H54 (cell line): ENCODE measurements at places on chromosomes 1 and 21.

DNA sequence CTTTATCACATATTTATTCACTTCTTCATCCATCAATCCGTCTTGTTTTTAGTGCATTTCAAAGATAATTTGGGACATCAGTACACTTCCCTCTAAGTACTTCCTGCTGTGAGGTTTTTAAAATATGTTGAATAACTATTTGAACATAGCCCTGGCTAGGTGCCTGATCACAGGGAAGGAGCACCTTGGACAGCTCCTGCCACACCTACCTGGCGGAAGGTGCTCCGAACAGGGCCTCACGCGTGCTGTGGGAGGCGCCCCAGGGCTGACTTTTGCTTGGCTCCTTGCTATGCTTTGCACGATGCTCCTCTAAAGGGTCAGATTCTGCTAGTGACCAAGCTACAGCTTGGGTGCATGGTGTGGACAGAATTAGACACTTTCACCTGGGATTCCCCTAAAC lies 4.9 kb upstream of the ATXN7L2 start:
- no peak for DNase-seq

DNA sequence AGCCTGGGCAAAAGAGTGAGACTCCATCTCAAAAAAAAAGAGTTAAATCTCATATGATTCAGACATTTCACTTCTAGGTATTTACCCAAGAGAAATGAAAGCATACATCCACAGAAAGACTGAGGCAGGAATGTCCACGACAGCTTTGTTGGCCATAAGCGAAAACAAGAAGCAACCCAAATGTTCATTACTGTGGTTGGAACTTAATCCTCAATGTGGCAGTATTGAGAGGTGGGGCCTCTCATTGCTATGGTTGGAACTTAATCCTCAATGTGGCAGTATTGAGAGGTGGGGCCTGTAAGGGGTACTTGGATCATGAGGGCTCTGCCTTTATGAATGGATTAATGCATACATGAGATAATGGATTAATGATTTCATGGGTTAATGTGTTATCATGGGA lies 15.2 kb downstream of the C21orf58 start:
- DNase-seq = no peak

DNA sequence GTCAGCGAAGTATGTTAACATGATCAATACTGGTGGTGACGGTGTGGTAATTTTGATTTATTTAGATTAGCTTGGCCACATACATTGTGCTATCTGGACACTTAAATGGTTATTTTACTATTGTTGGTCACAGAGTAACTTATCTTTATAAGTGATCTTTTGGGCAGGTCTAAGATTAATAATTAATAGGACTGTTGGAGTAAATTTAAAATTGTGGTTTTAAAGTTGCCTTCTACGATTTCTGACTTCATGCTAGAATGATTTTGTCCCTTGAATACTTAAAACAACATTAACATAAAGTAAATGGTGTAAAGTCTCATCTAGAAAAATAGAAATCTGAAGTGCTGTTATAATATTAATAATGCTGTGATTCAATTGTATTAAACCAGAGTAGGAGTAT lies 14.7 kb downstream of the SRRM1 start:
- no peak for DNase-seq

DNA sequence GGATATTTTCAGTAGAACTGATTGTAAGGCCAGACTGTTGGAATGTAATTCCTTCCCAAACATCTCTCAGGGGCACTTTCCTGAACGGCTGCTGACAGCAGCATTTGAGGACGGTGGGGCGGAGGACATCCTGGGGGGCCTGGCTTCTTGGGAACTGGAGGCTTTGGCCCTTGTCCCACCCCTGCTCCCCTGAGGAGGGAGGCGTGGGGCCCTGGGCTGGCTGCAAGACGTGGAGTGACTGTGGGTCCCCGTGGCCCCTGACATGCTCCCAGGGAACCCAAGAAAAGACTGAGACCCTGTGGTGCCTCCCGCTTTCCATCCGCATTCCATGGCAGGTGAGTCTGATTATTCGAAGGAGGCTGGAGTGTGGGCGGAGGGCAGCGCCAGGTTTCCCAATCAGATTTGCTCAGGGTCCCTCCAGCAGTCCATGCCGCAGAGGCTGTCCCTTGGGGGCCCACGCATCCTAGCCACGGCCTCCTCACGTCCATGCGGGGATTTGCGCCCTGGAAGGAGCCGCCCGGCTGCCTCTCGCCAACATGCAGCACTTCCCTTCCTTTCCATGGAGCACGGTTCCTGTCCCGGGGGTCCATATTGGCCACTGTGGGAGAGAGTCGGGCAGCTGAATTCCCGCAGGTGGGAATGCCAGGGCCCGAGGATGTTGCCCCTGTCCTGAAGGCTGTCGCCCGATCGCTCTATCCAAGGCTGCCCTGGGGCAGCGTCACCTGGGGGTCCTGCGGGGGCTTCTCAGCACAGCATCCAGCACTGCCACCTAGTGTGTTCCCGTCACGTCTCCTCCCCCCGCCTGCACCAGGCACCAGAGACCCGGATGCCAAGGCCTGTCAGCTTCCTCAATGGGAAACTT lies 69.0 kb downstream of the FAAP20 start:
- DNase-seq = no peak

- DNase-seq = no peak
These were observed 63.4 kb downstream of the WDR64 start for GRCh38 chr1:241715435-241715834.

DNA sequence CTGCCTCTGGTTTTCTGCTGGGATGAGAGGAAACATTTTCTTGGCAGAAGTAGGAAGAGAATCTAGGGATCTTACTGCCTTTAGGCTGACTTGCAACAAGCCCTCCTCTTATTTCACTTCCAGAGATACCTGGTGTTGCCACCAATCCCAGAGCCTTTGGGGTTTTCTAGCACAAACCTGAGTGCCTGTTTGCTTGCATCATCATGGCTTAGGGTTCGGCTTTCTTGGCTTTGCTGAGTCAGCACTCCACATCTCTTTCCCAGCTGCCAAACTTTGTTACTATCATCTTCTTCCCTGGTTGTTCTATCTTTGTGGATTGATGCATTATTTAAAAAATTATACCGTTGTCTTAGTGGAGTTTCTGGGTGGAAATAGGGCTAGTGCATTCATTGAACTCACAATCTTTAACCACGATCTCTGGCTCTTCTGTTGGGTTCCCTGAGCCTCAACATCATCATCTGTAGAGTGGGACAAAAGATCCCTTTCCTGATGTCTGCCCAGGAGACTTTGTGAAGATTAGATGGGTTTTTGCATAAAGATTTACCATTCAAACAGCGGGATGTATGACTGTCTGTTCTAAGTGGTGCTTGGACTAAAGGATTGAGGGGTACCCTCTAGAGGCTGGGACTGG lies 76.6 kb upstream of the SELENON start:
- DNase-seq = no peak

DNA sequence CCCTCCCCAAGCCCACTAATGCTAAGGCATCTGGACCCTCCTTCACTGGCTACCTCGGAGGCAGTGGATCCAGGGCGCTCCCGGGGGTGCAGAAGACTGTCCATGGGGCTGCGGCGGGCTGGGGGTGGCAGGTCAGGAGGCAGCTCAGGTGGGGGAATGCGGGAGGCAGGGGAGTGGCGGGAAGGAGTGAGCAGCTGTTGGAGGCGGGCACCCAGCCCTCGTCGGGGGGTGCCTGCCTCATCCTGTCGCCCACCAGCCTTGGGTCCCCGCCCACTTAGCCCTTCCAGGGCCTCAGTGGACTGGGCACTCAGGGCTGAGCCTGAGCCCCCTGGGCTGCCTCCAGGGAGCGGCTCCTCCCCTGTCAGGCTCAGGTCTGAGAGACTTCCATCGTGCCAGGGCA lies 10.7 kb upstream of the GATAD2B start:
- DNase-seq = no peak

GRCh38 chr21:45293726-45294401 lies 6.2 kb upstream of the POFUT2 start:
- DNase-seq = no peak

DNA sequence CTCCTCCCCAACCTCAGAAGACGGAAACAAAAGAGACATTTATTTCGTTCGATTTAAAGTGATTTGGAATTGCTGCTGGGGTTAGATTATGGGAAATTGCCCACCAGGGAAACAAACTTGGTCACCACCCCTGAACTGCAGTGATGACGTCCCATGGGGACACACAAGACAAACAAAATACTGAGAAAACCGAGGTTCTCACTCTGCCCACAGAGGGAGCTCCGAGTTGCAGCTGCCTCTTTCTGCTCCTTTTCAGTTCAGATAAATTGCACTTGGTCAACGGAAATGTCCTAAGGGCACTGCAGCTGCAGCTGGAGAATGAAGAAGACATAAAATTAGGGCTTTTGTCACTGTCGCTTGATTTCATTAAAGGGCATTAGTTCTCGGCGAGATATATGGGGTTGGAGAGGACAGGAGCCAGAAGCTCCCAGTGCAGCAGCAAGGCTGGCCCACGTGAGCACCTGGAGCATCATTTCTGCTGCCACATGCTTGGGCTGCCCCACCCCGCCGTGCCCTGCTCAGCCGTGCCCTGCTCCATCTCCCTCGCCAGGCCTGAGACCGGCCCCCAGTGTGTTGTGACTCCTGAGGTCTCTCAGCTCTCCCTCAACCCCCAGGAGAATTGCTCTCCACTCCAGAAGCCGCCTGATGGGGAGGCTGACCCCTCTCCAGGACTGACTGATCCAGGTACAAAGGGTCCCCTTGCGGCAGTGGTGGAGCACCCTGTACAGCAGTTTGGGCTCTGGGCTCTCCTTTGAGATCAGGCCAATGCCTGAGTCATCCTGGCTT lies 231.7 kb upstream of the AJAP1 start:
- DNase-seq = no peak

GRCh38 chr21:33029975-33030461 lies 4.3 kb downstream of the OLIG2 start:
- DNase-seq = no peak

GRCh38 chr1:178057141-178057765 lies 36.7 kb upstream of the RASAL2 start:
- DNase-seq = no peak

- no peak for DNase-seq
These were observed 178.1 kb downstream of the AK5 start for GRCh38 chr1:77459881-77460280.

DNA sequence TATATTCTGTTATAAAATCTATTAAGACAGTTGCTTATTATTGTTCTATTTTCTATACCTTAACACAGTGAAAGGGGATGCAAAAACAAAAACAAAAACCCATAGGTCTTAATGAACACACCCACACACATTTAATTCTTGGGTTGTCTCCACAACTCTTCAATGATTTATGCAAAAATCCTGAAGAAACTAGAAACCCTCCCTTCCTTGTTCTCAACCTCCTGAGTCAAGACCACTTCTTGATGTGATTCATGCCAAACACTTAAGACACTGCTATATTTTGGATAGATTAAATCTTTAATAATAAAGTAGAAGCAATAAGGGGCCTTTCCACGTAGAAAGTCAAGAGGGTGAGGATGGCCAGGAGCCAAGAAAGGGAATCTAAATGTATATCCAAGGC lies 23.4 kb downstream of the SCAF4 start:
- no peak for DNase-seq

GRCh38 chr1:77399250-77400086 lies 117.6 kb downstream of the AK5 start:
- no peak for DNase-seq

DNA sequence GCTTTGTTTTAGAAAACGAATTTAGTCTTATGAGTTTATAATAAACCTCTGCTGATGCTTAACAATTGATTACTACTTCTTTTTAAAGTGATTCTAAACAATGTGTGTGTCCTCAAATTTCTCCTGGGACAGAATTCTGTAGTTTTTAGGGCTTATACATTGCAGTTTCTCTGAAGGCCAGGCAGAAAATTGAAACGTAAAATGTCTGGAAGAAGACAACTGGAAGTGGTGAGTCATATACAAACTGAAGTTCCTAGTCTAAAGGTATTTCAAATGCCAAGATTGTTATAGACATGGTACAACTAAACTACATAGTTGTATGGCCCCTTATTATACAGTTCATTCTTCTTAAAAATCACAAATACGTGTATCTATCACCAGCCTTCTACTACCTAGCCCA lies 30.5 kb upstream of the RC3H1 start:
- no peak for DNase-seq
